K562 (cell line): ENCODE measurements at places on chromosomes 3 and 15.

GRCh38 chr3:167306319-167306718 lies 73.8 kb downstream of the ZBBX start:
- DNase-seq, result no peak

GRCh38 chr3:119149484-119149883 lies 3.5 kb downstream of the TEX55 start:
- no peak for DNase-seq

DNA sequence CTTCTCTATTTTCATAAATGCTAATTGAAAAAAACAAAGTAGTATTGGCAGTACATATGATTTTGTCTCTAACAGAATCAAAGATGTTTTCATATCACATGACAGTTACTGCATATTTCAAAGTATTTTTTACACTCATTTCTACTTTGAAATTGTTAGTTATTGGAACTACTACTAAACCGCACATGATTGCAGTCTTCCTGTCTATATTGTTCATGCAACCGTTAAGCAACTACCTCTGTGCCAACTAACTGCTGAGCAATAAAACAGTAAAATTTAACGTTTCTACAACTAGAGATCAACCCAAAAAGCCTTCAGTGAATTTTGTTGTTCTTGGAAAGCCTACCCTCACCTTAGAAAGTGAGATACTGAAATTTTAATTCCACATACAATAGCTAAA lies 64.2 kb downstream of the DMXL2 start:
- DNase-seq, result no peak

DNA sequence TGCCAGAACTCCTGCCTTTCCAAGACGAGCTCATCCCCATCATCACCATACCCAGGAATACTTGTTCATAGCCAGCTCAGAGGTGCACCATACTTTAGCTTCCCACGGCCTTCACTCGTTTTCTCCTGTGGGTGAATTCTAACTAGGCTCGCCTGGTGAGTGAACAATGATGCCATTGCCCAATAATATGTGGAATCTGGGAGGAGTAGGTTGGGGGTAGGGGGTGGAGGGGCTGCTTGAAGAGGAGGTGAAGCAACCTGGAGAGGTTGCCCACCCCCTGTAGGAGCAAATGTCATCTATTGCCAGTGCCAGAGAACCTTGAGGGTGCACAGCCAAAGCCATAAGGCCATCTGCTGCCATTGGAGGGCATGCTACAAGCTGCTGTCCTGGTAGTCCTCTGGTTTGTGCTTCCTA lies 592 bp upstream of the ZNF445 start:
- DNase-seq, result no peak

GRCh38 chr3:36784138-36784635 lies 19.8 kb upstream of the DCLK3 start:
- no peak for DNase-seq

- no peak for DNase-seq
Observed at GRCh38 chr3:117059956-117060270, 350.3 kb downstream of the TUSC7 start.

- DNase-seq, result no peak
Observed at GRCh38 chr15:71397377-71397776, 282.1 kb downstream of the THSD4 start.

DNA sequence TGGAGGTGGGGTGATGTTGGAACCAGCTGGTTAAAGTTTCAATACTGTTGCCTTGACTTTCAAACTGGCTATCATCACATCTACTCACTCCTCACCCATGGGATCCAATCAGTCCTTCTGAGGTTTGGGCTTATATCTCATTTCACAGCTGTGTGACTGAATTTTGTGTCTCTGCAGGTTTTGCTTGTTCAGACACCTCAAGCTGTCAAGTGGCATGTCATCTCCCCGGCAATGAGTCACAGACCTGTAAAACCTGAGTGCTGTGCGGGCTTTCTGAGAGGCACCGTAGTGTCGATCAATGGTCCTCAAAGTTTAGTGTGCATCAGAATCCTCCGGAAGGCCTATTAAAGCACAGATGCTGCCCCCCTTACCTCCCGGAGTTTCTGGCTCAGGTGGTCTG lies 86.4 kb upstream of the RORA start:
- DNase-seq, result no peak

DNA sequence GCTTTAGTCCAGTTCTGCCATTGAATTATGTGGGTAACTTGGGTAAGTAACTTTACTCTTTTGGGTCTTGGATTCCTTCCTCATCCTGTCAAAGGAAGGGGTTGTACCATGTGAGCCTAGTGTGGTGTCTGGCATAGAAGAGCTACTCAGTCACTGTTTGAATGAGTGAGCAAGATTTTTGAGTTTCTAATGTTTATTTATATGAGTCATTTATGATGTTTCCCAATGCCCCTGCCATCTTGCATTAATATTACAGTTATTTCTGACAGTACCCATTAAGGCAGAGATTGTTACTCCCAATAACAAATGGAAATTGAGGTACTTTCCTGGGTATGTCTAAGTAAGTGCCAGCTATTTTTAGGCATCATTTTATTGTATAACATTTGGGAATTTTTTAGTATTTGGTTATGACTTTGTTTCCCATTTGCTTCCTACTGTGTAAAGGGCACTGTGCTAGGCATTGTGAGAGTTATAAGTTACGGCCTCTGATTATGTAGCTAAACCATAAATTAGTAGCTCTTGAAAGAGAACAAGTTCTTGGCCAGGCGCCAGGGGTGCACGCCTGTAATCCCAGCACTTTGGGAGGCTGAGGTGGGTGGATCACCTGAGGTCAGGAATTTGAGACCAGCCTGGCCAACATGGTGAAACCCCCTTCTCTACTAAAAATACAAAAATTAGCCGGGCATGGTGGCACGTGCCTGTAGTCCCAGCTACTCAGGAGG lies 23.5 kb downstream of the NR1D2 start:
- no peak for DNase-seq

DNA sequence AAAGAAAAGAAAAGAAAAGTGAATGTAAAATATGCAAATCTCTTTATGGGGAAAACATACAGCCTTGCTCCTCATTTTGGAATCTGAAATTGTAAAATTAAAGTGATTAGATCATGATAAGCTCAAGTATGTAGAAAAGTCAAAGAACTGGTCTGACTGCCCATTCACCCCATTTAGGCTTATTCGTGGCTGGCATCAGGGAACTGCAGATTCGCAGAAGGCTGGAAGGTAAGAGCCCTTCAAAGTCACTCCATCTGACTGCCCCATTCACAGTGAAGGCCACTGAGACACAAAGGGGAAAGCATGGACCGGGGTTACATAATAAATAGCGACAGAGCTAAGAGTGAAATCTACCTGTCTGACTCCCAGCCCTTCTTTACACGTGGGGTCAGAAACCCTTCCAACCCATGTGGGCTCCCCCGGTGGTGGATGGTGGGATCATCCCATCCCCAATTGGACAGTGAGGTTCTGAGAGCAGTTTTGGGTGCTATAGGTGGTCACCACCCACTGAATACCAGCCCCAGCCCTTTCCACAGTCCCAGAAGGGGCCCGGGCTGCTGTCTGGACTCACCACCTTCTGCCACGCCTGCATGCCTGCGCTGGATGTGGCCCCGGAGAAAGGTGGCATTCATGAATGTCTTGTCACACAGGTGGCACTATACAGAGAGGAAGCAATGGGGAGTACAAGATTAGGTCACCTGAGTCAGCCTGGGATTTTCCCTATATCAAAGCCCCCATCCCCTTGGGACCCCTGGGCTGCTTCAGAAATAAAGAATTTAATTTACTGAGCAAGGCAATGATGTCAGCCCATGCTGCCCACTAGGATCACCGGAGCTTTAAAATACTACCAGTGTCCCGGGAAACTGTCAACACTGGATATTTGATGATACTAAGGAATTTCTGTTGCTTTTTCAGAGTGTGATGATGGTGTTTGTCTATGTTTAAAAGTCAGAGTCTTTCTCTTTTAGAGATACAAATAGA lies 17.9 kb downstream of the DZIP1L start:
- DNase-seq, result no peak
